ENCODE measurements at places on chromosomes 4 and X.

DNA sequence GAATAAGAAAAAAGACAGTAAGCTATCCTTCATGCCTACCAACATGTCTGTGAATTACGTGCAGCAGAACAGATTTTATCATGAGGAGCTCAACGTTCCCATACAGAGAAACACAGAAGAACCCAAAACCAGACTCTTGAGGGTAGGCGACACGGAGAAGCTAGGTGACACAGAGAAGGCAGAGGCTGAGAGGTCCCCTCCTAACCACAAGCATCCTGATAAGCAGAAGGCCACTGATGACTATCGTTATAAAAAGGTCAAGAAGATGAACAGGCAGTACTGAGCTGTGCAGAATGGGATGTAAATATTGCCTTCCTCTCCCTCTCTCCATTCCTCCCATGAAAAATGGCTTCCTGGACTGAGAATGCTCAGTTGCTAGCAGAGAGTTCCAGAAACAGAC lies 350.2 kb upstream of the BOD1L1 start:
- DNase-seq = no peak

DNA sequence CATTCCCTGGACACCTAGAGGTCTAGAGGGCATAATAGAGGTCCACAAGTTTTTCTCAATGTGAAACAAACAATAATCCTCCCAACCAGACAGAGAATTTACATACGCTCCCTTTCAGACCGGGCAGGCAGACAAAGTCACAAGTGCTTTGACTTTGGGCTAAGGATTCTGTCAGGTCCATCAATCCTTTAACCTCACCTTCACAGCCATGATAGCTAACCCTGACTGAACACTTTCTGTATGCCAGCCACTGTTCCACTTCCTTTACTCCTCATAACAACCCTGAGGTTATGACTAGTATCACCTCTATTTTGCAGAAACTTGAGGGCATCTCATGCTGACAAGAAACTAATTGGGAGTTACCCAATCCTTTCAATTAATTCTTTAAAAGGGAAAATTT lies 118.8 kb upstream of the AFF2 start:
- DNase-seq = no peak

DNA sequence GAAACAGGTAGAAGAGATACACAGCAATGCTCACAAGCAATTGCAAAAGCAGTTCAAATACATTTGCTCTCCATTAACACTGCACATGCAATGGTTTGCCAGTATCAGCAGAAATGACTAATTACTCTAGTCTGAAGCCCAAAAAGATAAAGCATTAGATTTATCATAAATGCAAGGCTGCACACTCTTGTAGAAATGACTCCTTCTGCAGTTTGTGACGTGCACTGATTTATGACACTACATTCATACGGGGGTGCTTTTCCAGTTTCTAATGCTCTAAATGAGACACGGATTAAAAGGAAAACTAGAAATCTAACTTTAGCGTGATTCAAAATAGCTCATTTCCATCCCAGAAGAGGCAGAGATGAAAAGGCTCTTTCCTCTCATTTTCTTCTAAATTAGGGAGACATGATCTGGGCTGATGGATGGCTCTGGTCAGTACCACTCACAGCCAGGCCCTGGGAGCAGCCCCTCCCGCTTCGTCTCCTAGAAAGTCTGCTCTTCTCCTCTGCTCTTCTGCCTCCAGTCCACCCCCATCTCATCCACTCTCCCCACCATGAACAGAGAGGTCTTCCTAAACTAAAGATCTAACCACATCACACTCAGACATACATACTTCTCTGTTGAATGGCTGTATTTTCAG lies 33.2 kb downstream of the PPP2R2C start:
- DNase-seq = no peak

DNA sequence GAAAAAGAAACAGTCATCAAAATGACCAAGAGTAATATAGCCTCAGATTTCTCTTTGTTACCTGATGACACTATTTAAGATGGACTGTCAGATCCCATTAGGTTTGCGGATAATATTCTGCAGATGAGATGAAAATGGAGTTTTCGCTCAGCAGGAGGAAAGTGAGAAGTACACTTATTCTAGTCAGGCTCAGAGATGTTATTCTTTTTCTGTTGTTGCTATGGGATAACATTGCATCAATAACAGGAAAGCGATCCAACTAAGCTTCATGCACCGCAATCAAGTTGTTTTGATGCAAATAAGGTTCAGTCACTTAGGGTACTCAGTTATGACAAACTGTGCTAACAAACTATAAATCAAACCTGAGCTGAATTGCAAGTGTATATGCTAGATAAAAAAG lies 415.0 kb downstream of the CCSER1 start:
- no peak for DNase-seq

DNA sequence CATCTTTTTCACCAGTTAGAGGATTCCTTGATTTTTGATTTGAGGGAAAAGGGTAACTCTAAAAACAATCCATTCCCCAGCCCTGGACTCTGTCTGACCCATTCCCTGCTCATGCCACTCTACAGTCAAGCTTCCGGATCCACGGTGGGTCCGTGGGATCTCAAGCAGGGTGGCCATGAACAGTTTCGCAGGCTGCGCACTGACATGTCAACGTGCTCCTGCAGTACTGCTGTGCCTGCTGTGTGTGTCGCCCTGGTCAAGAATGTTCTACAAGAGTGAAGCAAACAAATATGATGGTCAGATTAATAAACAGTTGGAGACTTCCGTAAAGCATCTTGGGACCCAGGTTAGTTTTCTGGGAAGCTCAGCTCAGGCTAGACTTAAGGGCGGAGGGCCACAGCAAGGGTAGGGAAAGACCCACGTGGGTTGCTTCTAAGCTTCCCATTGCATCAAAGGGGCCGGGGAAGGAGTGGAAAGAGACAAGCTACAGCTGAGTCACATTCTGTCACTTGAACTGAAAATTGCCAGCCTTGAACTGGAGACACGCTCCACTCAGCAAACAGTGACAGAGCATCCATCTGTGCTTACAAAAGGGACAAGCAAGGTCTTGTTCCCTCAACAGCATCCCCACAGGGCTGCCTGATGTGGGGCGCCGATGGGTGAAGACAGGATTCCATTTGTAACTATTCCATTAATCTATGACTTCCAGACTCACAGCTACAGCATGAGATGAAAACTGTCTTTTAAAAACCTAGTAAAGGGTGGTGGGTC lies 81.8 kb downstream of the MTMR1 start:
- DNase-seq = no peak

GRCh38 chrX:48450076-48450475 lies 20.0 kb downstream of the SLC38A5 start:
- DNase-seq = no peak

- no peak for DNase-seq
Observed at GRCh38 chr4:34412911-34413310, 1831.4 kb downstream of the ARAP2 start.

- DNase-seq = peak; percentile 15
Observed at GRCh38 chr4:158667651-158668198, 4.0 kb downstream of the C4orf46 start.

GRCh38 chr4:70993181-70994068 lies at the start of gene DCK:
Gene DCK, plus strand, starts transcription at chr4:70993649. Its CDS starts 187 bp downstream, at chr4:70993836.
- peak; percentile 20 for DNase-seq

GRCh38 chr4:143148521-143148920 lies 36.2 kb upstream of the USP38 start:
- no peak for DNase-seq

DNA sequence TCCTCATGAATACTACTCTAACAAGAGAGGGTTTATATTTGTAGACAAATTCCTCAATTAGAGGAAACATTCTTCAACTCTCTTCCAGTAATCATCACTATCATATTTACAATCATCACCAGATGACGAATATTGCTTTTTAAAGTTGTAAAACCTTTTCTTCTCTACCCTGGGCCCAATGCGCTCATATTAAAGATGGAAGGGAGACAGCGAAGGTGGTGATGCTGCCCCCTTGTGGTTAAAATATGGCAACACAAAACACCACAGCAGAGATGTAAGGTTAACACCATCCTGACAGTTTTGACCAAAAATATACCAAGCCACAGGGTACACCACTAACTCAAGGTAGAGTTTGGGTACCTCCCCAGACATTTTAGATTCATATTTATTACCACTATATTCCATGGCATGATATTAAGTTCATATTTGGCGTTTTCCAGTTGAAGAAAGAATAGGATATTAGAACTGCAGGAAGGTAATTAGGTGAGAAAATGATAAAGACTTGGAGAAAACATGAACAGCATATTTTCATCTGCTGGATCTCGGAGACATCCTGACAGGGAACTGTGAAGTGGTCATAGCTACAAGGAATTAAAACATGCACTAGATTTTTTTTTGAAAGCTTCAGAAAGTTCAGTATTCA lies 72.8 kb downstream of the SLC9A7 start:
- DNase-seq = no peak

- DNase-seq = no peak
Observed at GRCh38 chrX:22795671-22796070, 204.1 kb upstream of the DDX53 start.

DNA sequence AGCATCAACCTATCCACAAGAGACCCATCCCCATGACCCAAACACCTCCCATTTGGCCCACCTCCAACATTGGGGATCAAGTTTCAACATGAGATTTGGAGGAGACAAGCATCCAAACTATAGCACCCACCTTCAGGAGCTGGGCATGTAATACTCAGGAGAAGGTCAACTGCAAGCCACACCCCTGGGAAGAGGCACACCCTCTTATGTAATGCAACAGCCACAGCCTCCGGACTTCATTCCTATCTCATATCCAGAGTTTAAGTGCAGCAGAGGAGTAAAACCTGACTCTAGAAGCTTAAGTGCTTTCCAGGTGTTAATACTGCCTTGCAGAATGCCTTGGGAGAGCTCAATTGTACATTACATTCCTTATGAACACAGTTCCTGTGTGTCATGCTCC lies 197.4 kb downstream of the PTTG2 start:
- DNase-seq = no peak

GRCh38 chrX:149283853-149284252 lies 221.3 kb downstream of the IDS start:
- DNase-seq = no peak

DNA sequence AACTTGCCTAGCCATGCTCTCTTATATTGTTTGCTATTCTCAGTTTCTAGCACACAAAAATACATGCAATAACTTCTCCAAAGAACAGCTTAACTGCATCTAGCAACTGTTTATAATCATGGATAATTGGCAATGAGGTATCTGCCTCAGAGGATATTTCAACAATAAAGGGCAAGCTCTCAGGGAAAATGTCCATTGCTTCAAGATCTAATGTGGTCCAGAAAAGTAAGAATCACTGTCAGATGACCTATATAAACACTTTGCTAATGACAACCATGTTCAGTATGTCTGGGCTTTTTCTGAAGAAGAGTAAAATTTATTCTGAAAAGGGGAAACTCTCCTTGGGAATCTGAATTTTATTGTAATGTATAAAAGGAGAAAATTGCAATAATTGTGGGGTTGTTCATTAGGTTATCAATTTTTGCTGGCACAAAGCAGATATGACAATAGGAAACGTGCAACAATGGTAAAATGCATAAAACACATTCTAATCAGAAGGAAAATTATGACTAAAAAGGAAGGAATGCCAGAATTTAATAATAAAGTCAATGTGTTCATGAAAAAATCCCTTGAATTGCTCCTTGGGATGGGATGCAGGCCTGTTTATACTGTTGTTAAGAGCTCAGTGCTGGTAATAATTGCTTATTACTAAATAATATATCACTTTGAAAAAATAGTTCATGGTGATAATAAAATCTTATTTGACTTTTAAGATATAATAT lies 90.3 kb downstream of the ANTXR2 start:
- no peak for DNase-seq

DNA sequence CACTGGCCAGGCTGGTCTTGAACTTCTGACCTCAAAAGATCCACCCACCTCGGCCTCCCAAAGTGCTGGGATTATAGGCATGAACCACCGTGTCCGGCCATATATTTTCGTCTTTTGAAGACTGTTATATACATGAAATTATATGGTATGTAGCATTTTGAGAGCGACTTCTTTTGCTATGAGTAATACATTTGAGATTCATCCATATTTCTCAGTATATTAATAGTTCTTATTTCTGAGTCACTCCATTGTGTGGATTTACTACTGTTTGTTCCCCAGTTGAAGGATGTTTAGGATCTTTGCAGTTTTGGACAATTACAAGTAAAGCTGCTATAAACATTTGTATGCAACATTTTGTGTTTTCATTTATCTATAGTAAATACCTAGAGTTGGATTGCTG lies 34.9 kb downstream of the GNL3L start:
- no peak for DNase-seq

GRCh38 chr4:2832309-2832980 lies 11.2 kb upstream of the ADD1 start:
- DNase-seq = no peak

- no peak for DNase-seq
Observed at GRCh38 chrX:10750581-10750980, 130.2 kb upstream of the MID1 start.

- DNase-seq = no peak
Observed at GRCh38 chrX:109283870-109284269, 198.0 kb downstream of the GUCY2F start.

DNA sequence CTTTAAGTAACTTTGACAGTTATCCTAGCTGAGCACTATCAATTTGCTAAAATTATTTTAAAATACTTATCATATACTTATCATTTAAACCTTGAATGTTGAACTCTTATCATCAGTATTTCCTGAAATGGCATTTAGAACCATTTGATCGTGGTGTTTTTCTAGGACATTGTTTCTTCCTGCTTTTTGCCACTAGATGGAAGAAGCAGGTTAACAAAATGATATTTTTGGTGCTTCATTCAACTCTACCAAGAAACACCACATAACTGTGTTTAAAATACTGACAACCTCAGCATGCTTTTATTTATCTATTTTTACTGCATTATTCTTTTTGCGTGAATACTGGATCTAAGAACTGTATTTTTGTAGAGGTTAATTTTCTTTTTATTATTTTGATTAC lies 44.6 kb downstream of the C4orf33 start:
- no peak for DNase-seq

GRCh38 chr4:147136751-147137150 lies 191.1 kb upstream of the TTC29 start:
- no peak for DNase-seq

DNA sequence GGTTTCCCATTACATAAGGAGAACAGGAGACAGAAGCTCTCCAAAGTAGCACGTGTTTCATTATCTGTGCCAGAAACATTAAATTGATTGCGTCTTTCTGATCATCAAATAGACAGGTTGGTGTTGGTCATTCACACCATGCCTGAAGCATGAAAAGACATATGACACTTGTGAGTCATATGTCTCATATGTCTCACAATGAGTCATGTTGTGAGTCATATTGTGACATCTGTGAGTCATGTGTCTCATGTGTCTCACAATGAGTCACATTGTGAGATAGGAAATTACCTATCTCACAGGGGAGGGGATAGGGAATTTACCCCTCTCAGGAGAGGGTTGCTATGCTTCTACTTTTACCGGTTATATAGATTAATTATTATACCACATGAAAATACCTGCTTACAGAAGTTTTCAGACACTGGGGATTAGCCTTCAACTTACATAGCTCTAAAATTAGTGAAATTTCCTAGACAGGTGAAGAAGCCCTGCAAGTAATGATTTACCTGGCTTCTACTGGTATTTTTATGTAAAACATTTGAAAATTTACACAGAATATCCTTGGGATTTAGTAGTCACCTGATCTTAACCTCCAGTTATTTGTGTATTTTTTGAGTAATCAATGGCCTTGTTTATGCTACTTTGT lies 80.8 kb downstream of the NPFFR2 start:
- DNase-seq = peak; percentile 20

- DNase-seq = no peak
Observed at GRCh38 chr4:37758226-37758625, 68.3 kb upstream of the PGM2 start.

Measured in Panc1 (cell line).